ENCODE measurements at places on chromosomes 1 and 21.
A peak's percentile ranks its signal among the peaks of the same experiment; 100 is the strongest.

- no peak for DNase-seq
These were observed 236.5 kb downstream of the TTLL7 start for GRCh38 chr1:83762416-83762815.

DNA sequence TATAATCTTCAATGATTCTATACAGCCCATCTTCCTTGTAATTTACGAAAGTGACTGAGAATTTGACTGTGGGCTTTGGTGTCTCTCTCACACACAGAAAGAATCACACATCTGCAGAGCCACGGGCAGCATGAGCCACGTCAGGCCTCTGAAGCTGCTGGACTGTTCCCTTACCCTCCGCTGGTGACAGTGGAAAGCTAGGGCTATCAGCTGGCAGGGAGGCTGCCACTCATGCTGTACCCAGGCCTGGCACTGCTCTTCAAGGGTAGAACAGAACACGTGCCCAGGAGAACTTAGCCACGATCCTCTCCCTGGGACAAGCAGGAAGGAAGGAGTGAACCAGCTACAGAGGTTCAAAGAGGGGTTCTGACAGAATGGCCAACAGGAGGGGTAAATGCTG lies 90.7 kb downstream of the JAK1 start:
- DNase-seq: no peak

DNA sequence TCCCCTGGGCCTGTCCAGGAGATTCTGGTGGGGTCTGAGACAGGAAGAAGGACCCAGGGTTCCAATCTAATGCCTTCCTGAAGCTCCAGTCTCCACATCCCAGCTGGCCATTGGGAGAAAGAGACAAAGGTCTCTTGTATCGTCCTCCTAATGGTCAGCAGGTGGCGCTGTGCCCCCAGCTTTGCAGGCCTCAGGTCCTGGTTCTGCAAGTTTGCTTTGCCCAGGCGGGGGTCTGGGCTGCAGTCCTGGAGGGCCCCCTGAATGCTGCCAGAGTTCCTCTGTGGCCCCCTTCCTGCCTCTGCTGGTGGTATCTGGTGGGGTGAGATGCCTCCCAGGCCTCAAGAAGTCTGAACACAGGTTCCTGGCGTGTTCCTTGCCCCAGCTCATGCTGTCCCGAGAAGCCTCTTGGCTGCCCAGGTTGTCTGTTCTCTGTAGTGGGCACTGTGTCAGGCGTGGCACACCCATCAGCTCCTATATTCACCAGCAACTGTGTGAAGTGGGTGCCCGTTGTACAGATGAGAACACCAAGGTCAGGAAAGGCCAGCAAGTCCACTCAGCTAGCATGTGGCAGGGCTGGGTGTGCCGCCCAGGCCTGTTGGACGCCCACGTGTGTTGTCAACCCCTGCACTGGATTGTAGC lies 33.8 kb upstream of the CSF3R start:
- peak; percentile 26 for DNase-seq

DNA sequence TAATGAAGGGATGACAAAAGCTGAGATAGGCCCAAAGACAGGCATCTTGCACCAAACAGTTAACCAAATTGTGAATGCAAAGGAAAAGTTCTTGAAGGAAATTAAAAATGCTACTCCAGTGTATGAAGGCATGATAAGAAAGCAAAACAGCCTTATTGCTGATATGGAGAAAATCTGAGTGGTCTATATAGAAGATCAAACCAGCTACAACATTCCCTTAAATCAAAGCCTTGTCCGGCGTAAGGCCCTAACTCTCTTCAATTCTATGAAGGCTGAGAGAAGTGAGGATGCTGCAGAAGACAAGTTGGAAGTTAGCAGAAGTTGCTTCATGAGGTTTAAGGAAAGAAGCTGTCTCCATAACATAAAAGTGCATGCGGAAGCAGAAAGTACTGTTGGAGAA lies 4.3 kb upstream of the ANGEL2 start:
- DNase-seq: no peak

GRCh38 chr1:41980827-41981653 lies 62.3 kb upstream of the HIVEP3 start:
- DNase-seq: no peak

Measured in CD4-positive, alpha-beta T cell treated with Interleukin-4 for 1 hour (primary cell).